ENCODE measurements at places on chromosomes 12 and 14.

- DNase-seq = no peak
Observed at GRCh38 chr14:104328607-104329006, 190.2 kb downstream of the KIF26A start.

- peak; percentile 66 for DNase-seq
Observed at GRCh38 chr14:65824285-65824977, 411.9 kb downstream of the FUT8 start.

- no peak for DNase-seq
Observed at GRCh38 chr14:64605926-64606685, 56.3 kb downstream of the PPP1R36 start.

GRCh38 chr12:122040579-122041386 is 19.1 kb downstream of the BCL7A start:
- DNase-seq = no peak

- no peak for DNase-seq
Observed at GRCh38 chr12:45244561-45245343, 28.9 kb downstream of the ANO6 start.

DNA sequence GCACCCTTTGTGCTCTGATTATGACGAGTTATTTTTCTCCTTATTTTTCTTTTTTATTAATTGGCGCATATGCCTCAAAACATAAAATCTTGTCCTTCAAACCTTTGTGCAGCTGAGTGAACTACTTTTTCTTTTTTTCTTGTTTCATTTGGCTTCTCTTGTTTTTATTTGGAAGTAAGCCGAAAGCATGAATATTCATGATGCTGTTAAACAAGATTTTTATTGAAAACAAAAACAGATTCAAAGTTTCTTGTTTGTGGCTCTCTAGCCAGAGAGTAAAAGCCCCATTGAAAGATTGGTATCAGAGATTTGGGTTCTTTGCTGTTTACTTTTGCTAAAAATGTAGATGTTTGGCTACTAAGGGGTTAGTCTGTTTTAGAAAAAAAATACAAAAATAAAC is 183.8 kb downstream of the TMEM132C start:
- no peak for DNase-seq

DNA sequence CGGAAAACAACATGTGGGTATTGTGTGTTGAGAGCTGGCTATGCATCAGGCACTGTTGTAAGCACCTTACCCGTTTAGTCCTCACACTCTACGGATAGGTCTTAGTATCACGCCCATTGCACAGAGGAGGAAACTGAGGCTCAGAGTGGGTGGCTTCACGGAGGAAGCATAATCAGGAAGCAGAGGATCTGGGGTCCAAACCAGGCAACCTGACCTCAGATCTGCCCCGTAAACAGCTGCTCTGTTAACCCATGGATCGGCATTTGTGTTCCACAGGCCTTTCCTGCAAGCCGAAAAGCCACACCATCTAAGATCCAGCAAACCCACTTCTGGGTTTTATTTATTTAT is 107.9 kb downstream of the SCARB1 start:
- no peak for DNase-seq

Data from D341Med (cell line).